ENCODE measurements at places on chromosomes 5 and 9.
A peak's percentile ranks its signal among the peaks of the same experiment; 100 is the strongest.

DNA sequence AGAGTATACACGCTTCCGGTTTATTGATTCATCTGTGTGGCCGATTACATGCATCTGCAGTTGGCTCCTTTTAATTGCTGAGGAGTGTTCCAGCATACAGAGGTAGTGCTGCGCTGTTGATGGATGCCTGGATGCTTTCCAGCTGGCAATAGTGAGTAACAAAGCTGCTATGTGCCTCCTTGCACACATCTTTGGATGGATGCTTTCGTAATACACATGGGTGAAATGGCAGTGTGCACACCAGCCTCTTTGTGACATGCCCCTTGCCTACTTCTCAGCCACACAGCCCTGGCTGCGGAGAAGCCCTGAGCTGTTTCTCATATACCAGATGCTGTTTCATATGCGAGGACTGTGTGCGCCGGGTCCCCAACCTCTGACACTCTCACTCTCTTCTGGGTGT, 151.0 kb downstream of the GADD45G start:
- DNase-seq: no peak

- no peak for DNase-seq
Measured at GRCh38 chr9:33813712-33814641, 3.0 kb upstream of the UBE2R2 start.

DNA sequence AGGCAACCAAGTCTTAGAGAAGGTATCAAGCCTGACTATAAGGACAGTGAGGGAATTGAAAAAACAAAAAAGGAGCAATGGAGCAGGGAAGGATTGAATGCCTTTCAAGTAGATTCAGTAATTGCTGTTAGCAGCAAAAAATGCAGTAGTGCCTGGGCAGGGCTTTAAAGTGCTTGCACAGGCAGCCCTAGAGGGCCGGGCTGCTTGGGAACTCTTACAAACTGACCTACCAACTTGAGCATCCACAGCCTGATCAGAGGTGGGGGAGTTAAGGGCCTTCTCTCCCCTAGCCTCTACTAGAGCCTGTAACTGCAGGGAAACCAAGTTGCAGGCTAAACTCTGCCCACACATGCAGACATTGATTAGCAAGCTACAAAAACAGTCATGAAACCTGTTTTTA, 19.4 kb downstream of the FXN start:
- no peak for DNase-seq

- no peak for DNase-seq
Measured at GRCh38 chr9:4506490-4506889, 16.2 kb downstream of the SLC1A1 start.

DNA sequence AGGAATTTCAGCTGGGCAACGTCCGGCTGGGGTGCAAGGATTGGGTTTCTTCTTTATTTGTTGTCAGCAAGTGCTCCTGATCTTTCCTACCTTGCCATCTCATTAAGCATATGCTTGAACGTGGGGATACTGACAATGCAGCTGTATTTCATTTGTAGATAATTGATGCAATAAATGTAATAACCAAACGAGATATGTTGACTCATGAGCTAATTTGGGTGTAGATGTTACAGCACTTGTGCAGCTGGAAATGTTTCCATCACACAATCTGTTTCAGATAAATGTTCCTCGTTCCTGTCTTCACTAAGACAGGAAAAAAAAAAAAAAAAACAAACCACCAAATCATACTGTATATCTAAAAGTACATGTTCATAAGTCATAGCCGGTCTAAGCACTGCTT, 123.8 kb downstream of the DMRT2 start:
- no peak for DNase-seq

DNA sequence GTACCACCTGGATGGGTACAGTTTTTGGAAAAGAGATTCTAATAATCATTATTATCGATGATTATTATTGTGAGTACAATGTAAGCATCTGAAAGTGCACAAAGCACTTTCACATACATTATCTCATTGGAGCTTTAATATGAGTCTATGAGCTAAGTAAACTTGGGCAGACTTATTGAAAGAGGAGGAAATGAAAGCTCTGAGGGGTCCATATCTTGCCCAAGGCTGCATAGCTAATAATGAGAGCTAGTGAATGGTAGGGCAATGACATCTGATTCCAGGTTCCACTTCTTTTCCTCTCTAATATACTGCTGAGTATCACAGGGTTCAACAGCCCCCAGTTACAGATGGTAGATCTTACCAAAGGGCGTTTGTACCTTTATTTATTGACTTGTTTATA, 26.1 kb downstream of the TIMD4 start:
- no peak for DNase-seq

GRCh38 chr5:78569441-78569840, 79.1 kb downstream of the LHFPL2 start:
- peak; percentile 35 for DNase-seq

DNA sequence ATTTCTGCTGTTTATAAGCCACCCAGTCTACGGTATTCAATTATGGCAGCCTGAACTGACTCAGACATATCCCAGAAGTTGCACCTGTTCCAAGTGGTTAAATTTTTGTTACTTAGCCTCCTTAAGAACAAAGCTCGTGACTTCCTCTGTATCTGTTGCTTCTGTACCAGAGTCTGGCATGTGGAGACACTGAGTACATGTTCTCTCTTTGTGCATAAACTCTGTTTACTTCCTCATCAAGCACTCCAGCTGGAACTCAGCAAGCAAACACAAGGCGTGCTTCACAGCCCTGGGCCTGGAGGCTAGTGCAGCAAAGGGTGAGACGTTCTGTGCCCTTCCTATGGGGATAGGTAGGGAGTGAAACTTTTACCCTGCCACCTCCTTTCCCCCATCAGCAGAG, 19.0 kb downstream of the C9orf152 start:
- no peak for DNase-seq

All from liver (tissue), 10 donors.